AG20443 (cell line): ENCODE measurements at places on chromosomes 4 and X.

DNA sequence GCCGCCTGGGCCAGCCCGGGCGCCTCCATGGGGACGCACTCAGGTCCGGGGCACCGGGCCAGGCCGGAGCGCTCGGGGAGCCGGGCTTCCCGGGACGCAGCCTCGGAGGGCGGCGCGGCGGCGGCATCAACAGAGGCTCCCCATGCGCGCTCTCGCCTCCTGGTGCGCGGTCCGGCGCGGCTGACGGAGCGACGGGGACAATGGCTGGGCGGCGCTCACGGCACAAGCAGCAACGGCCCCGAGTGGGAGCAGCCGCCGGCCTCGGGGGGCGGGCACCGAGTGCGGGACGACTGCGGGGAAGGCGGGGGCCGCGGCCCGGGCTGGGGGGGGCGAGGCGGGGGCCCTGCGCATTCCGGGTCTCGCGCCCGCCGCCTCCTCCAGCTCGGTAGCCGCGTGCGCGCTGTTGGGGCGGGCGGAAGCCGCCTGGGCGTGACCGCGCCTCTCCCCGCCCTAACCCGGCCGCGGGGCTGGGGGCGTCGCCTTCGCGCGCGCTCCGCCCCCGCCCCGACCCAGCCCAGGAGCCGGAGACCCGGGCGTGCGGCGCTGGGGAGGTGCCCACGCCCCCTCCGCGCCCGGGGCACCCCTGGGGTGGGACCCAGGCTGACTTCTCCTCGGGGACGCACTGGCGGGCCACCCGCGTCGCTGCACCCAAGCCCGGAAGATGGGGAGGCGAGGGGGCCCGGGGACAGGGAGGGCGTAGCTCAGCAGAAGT is at the start of gene PRKX:
PRKX (minus strand) TSS at position 425 of the 712 bp plus-strand sequence; CDS start at position 29, 396 bp downstream.
- peak; percentile 74 for DNase-seq

GRCh38 chrX:136162827-136163570 is 15.7 kb downstream of the FHL1 start:
- peak; percentile 40 for DNase-seq

DNA sequence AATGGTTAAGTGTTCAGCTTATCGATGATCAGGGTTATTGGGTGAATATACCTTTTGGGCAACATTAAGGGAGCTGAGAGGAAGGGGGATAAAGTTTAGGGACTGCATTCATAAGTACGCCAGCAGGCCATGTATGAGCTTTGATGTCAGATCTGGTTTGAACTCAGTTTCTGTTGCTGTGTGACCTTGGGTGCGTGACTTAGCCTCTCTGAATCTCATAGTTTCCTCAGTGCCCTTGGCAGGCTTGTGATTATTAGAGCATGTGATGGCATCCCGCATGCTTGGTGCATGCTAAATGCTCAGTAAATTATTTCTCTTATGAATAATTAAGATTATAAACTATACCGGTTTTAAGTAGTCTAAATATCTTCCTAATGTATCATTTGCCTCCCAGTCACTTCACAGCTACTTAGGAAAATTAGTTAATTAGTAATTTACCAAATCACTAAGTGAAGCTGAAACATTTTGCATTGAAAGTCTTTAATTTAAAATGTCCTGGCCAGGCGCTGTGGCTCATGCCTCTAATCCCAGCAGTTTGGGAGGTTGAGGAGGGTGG is 3.8 kb downstream of the TBC1D14 start:
- DNase-seq: no peak

GRCh38 chr4:110361921-110362320 is 114.0 kb upstream of the ENPEP start:
- DNase-seq: peak; percentile 34

- no peak for DNase-seq
Observed at GRCh38 chr4:6152869-6153705, 47.3 kb downstream of the JAKMIP1 start.

GRCh38 chr4:154743683-154744340 is at the start of gene LRAT:
LRAT (plus strand) TSS chr4:154744000; CDS start chr4:154744327, 327 bp downstream.
- peak; percentile 66 for DNase-seq

DNA sequence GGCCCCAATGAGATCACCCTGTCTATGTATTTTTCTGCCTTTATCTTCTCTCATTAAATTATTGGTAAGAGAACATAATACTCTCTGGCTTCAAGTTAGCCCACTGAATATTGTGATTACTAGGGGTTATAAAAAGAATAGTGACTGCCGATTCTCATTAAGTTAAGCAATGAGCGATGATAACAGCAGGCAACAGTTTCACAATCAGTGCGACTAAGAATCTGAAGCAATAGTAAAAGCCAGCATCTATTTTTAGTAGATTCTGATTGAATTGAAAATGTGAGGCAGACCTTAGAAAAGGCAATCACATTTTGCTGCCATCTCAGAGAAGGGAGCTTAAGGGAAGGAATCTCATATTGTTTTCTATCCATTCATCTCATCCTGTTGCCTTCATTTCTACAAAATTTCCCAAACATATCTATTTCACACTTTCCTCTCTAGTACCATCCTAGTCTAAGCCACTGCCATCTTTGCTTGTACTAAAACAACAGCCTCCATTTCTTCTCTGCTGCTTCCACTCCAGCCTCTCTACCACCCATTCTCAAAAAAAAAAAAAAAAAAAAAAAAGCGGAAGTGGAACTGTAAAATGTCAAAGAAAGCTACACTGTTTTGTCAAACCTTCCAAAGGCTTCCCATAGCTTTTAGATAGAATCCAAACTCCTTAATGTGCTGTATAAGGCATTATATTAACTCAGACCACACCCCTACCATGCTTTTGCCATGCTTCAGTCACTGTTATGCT is 17.4 kb downstream of the GABRA4 start:
- DNase-seq: no peak

DNA sequence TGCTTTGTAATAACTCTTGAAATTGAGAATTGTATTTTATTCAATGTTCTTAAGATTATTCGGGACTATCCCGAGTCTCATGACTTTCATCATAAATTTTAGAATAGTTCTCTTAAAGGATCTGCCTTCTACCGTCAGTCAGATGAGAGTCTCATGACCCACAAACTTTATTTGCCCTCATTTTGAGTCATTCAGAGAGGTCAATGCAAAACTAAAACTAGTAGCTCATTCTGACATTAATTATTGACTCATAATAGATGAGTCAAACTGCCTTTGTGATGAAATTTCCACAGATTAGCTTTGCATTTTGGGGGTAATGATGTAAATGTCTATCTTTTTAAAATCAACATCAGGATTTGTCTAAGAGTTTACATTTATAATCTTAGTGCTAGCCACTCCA is 1527.3 kb downstream of the TECRL start:
- no peak for DNase-seq

GRCh38 chrX:43557792-43558191 is 98.3 kb upstream of the MAOA start:
- peak; percentile 43 for DNase-seq

GRCh38 chr4:2638730-2639129 is 102.3 kb downstream of the FAM193A start:
- DNase-seq: no peak

GRCh38 chr4:139567159-139567870 is 11.3 kb upstream of the SETD7 start:
- no peak for DNase-seq

GRCh38 chr4:33296876-33297455 is 2576.8 kb downstream of the PCDH7 start:
- DNase-seq: no peak
